ENCODE measurements at places on chromosomes 16 and 17.

GRCh38 chr17:7484067-7484918 is at the start of gene POLR2A:
Gene POLR2A, plus strand, starts transcription at chr17:7484366.
- DNase-seq, result peak; percentile 100

- no peak for DNase-seq
These were observed 11.0 kb upstream of the RBFOX1 start for GRCh38 chr16:7321661-7322060.

DNA sequence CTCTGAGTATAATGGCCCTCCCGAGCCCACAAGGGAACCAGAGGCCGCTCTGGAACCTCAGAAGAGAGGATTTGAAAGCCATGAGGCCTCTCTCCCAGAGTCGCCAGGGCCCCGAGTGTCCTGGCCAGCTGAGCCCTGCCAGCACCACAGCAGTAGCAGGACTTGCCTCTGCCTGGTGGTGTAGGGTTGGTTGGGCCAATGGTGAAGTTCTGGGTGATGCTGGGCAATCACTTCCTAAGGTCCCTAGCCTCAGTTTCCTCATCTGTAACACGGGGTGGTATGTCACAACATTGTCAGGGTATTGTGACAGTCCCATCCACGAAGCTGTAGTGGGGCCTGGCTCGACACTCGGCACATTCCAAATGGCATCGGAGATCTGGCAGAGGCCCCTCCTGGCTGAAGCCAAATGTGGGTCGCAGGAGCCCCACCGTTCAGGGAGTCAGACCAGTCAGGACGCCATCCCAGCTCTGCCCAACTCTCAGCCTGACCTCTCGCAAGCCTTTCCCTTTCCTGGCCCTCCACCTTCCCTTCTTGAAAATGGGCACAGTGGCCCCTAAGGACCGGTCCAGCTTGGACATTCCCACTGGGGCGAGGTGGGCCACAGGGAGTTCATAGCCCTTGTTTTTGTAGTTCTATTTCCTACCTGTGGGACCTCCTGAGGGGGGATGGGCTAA is 1.7 kb downstream of the NATD1 start:
- DNase-seq, result no peak

DNA sequence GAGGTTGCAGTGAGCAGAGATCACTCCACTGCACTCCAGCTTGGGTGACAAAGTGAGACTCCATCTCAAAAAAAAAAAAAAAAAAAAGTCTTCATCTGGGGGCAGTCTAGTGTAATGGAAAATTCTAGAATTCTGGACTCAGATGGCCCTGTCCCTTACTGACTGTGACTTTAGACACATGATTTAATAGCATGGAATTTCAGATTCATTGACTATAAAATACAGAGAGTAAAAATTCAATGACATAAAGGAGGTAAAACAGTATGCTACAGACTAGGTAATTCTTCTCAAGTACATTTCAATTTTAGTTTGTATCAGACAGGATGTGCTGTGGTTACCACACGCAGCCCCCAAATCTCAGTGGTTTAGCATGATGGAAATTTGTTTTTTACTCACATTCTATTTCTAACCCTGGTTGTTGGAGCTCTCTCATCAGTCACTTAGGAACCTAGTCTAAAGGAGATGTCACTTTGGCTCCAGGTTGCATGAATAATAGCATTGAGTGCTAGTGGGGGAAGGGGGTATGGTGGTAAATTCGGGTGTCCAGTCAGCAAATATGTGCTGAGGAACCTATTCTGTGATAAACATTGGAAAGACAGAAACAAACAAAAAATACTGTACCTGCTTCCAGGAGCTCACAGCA is 444.0 kb downstream of the XYLT1 start:
- DNase-seq, result no peak
